AML-193 (cell line): ENCODE measurements at places on chromosomes 1 and 21.

DNA sequence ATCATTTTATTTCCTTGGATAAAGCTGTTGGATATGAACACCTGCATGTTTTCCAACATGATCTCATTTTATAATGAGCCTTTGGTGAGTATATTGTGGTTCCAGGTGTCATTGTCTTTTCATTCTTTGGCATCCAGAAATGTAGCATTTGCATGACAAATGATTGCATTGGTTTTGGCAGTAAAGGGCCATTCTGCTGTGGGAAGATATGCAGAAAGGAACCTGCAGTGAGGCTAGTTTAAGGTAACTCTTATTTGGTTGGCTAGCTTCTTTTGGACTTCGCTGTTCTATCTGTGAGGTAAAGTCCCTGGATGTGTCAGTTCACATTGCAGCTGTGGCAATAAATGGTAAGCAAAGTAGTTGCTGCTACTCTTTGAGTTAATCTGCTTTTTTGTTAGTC, 343.0 kb downstream of the AMY1C start:
- no peak for DNase-seq

DNA sequence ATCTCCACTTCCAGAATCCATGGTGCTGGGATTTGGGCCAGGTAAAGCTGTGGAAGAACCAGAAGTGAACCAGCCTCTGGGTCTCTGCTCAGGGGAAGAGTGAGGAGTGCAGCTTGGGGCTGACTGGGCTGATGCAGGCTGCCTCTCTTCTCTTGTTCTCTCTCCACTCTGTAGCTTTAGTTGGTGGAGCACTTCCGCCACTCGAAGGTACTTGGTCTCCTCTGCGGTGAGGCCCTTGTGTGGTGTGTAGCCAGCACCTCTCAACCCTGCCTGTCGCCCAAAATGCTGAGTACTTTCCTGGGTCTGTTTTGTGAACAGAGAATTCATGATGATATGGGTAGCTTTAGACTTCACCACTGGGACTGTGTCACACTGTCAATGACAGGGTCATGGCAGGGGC, 63.2 kb downstream of the URB2 start:
- no peak for DNase-seq

DNA sequence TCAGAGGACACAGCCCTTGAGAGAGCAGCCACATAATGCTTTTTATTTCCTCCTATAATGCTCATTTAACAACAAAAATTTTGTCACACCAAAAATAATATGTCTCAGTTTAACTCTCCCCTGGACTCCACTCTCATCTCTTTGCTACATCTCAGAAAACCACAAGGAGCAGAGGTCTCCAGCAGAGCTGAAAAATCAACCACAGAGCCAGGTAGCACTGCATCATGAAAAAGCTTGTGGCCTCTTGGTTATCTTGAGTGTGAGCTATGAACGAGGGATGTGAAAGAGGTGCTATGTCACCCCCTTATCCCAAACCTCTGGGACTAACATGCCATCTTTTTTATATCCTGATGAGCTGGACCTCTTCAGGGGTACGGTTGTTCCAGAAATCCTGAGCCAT, 44.4 kb downstream of the KCNH1 start:
- DNase-seq = no peak

GRCh38 chr1:186740324-186740723, 60.1 kb upstream of the PTGS2 start:
- no peak for DNase-seq

DNA sequence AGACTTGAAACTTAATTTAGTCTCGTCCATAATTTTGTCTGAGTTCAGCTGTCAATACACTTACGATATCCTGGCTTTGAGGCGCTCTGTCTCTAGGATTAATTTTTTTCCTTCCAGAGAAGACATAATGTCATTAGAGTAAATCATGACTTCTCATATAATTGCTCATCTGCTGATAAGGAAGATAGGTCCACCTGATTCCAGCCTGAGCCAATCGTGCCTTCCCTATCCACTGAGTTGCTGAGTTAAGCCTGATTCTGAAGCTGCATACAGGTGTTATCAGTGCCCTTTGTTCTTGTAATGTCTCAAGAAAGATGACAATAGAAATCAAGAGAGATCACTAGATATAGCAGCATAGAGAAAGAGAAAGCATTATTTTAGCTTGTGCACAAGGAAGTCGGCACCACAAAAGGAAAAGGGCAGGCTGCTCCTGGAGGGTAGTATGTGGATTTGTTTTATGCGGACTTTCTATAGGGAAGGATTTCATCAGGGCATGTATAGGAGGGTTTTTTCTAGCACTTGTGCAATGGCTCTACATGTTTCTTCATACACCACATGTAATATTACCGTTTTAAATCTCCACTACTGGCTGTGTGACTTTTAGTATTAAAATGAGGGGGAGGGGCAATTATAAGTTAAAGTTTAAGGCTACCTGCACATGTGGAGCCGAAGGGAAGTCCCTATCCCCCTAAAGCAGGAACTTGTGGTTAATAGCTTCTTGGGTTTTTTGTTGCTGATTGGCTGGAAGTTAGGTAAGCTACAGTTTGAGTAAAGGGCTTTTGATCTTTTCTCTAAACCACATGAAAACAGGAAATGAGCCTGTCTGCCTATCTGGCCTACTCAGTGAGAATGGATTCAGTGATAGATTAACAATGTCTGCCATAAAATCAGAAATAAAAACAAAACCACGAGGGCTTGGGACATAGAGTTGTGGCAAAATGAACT, 133.4 kb downstream of the PLPPR5 start:
- peak; percentile 82 for DNase-seq

- DNase-seq = no peak
These were observed 470.5 kb downstream of the LTN1 start for GRCh38 chr21:28522014-28522799.

DNA sequence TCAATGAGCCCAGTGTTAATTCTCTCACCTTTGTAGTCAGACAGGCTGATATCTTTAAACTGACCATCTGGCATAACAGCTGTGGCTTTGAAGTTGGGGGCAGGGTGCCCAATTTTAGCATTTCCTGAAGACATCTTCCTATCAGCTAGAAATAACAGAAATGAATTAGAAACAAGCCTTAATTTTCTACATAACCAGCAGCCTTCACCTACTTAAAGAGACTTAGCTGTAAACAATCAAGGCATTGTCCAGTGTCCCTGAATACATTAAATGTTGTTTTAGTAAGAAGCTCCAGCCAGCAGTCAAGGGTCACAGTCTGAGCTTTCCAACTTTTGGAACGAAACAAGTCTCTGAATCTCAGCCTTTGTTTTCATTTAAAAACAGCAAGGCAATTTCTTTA, 2.8 kb downstream of the PRDX1 start:
- DNase-seq = no peak

- no peak for DNase-seq
These were observed 23.3 kb downstream of the CAPN8 start for GRCh38 chr1:223642237-223642636.

GRCh38 chr1:201017828-201018163, 5.7 kb downstream of the KIF21B start:
- DNase-seq = no peak
